ENCODE measurements at places on chromosomes 3 and 15.

DNA sequence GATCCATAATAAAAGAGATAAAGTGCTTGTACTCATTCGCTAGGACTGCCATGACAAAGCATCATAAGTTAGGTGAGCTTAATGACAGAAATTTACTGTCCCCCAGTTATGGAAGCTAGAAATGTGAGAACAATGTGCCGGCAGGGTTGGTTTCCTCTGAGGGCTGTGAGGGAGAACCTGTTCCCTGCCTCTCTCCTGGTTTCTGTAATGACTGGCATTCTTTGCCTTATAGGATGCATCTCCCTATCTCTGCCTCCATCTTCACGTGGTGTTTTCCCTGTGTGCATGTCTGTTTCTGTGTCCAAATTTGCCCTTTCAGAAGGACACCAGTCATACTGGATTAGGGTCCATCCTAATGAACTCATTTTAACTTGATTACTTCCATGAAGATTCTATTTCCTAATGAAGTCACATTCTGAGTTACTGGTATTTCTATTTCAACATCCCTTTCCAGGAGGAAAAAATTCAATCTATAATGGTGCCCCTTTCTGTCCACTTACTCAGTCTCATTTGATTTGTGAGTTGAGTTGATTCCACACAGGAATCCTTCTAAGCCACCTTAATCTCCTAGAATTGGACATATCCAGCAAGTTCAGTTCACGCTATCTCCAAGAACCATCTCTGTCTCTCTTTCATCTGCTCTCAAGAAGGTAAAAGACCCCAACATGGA is 71.2 kb upstream of the LIPC start:
- no peak for DNase-seq

- DNase-seq: no peak
These were observed 121.5 kb upstream of the ABHD17C start for GRCh38 chr15:80573606-80574005.

DNA sequence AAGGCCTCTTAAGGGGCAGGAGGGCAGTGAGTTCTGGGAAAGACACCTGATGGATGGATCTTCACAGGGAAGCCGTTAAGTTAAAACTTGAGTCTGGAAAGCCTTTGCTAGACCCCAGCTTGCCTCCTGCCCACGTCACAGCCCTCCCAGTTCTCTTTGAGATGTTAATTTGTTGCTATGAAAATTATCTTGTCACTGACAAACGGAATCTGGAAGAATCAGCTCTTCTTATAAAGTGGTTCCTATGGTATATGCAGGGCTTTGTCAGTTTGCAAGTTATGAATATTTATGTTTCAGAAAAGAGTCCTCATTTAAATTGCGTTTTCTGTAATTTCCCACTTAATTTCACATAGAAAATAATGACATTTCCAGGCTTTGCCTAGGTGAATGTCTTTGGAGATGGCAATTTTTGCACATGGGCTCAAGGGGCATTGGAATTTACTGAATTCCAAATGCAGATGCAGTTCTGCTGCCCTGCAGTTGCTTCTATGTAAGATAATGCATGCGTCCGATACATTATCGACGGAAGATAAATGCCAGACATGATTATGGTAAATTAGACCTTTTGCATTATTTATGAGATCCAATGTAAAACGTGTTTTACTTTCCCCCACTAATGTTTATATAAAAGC is 74.1 kb downstream of the CACNA2D3 start:
- no peak for DNase-seq

DNA sequence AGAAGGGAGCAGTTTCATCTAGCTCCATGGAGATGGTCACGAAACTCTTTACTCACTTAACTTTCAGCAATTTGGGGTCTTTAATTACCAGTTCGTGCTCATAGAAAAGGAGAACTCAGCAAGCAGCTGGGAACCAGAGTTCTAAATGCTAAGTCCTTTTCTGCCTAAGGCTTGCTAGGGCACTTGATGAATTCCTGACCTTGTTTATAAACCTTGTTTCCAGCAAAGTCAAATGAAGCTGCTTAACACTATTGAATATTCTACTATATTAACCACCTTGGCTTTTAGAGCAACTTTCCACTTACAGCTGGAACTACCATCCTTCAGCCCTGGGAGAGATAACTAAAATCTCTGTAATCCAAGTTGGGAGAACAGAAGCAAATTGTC is 79.5 kb upstream of the TSC22D2 start:
- no peak for DNase-seq

DNA sequence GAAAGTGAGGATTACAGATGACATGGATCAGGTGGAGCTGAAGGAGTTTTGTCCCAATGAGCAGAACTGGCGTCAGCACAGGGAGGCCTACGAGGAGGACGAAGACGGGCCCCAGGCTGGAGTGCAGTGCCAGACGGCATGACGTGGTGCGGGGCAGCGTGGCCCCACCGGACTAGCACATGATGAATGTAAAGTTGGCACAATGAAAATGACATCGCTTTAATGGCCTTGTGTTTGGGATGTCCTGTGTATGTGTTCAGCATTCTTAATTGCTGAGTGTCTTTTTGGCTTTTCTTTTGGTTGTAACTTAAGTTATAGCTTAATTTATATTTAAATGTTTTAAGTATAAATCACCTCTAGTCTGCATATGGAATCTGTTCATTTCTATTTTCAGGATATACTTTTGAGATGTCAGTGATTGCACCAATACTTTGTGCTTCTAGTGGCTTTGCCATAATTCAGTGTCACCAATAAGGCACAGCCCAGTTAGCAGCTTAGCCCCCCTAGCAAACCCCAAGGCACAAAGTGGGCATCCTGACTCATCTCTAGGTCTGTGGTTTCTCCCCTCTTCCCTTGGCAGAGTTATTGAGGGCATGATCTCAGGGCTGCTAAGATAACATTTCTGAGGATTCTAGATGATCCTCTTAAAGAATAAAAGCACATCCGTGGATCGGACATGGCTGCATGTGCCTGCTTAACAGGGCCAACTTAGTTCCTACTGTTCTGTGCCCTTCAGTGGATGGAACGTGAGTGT is 16.1 kb downstream of the DNAJA4 start:
- no peak for DNase-seq

GRCh38 chr15:39388118-39388517 is 192.8 kb upstream of the THBS1 start:
- DNase-seq: no peak

- DNase-seq: no peak
These were observed 7.0 kb downstream of the MAPKAPK3 start for GRCh38 chr3:50623840-50624474.

- no peak for DNase-seq
These were observed 211.3 kb downstream of the TIGIT start for GRCh38 chr3:114504941-114505628.

- DNase-seq: no peak
These were observed 23.2 kb downstream of the EAF1 start for GRCh38 chr3:15450438-15451215.

DNA sequence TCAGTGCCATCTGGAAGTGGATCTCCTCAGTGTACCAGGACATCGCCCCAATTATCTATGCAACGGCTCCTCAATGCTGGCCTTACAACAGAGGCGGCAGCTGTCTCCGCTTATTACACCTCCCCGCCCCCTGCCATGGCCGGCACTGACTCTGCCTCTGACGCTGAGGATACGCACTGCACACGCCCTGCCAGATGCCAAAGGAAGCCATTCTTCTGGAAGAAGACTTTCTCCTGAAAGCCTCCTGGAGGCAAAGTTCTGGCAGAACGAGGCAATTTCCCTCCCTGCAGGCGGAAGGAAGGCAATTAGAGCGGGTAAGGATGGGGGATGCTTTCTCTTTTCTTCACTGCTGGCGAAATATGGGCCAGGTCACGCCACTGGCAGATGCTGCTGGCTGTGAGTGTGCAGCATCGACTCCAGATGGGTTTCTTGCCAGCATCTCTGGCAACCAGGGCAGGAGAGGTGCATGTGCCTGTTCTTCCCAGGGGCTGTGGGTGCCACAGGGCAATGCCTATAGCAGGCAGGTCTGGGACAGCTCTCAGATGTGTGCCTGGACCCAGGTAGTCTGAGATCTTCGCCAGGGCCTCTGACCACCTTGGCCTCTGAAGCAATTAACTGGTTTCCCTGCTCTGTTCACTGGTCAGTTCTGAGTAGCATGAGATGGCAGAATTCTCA is 62.2 kb upstream of the MRPS22 start:
- no peak for DNase-seq

GRCh38 chr3:124993466-124993865 is 58.9 kb upstream of the MUC13 start:
- no peak for DNase-seq

- no peak for DNase-seq
These were observed 25.6 kb downstream of the GYG1 start for GRCh38 chr3:149016669-149017541.

DNA sequence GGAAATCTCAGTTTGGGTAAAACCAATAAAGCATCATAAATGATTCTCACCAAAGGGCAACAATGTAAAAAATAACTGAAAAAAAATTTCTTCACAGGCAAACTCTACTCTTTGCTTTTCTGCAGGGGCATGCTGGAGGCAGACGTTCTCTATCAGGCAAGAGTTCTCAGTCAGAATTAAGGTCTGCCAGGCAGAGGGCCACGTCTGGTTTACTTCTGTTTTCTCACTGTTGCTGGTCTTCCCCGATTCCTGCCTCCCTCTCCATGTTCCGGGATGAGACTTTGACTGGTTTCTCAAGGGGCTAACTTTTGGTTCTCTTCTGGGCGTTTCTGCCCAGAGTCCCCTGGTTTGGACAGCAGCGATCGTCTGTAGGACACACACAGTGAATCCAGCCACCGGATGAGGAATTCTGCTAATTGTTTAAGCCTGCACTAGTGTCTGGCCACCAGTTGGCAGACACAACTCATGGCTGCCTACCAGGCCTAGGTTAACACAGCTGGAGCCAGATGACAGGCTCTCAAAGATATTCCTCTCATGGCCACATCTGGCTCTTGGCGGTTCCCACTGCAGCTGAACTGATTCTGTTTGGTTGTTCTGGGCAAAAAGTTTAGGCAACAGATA is 273.1 kb downstream of the FOXP1 start:
- DNase-seq: peak; percentile 27

DNA sequence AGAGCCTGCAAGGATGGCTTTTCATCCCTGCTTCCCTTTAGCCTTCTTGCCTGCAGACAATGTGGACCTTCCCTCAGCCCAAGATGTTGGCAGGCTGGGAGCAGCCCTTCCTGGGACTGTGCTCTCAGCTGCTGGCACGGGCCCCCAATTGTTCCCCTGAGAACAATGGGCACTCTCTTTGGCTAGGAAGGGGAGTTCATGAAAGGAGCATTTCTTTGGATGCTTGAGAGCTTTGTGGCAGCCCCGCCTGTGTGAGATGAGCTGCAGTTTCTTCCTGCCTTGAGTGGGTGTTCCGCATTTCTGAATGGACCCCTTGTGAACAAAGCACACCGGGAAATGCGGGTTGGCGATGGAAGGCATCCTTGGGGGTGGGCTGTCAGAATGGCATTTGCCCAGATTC is 35.0 kb upstream of the BSN start:
- no peak for DNase-seq

DNA sequence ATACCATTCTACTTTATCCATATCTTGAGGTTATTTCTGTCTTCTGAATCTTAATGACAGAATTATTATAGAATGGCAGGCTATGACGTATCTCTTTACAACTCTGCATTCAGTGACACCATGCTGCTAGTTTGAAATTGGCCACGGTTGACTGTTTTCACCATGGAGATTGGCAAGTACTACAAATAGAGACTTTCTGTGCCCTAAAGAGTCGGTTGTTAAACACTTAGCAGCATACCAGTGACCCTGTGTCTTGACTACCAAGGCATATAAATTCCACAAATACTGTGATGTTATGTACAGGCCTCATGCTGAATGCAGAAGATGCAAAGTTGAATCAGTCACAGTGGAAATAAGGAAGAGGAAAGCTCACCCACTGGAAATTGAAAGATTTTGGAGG is 67.0 kb upstream of the CADPS start:
- DNase-seq: no peak

DNA sequence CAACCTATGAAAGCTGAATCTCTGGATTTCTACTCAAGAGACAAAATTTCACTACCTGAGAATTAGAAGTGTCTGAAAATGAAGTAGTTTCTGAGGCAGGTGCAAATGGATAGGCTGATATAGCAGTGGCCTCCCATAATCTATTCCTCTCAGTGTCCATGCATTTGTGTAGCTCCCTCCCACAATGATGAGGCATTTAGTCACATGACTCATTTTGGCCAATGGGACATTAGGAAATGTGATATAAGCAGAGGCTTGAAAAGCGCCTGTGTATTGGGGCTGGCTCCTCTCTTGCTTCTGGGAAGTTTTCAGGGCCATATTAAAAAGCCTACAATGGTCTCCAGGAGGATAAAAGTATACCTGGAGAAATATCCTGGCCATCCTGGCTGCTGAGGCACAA is 79.7 kb upstream of the MRPL3 start:
- no peak for DNase-seq

GRCh38 chr3:193768070-193768394 is 175.0 kb downstream of the OPA1 start:
- no peak for DNase-seq

DNA sequence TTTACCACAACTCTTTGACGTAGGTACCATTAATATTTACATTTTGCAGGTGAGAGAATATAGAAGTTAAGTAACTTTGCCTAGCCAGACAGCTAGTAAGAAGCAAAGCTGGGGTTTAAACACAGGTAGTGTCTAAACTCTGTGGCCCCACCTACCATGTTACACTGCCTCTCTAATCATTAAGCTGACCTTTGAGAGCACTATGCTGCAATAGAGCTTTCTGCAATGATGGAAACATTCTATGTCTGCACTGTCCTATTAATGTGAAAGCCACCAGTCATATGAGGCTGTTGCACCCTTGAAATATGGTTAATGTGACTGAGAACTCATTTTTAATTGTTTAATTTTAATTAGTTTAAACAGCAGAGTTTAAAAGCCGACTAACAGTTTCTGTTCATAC is 6.3 kb upstream of the RARB start:
- DNase-seq: no peak

DNA sequence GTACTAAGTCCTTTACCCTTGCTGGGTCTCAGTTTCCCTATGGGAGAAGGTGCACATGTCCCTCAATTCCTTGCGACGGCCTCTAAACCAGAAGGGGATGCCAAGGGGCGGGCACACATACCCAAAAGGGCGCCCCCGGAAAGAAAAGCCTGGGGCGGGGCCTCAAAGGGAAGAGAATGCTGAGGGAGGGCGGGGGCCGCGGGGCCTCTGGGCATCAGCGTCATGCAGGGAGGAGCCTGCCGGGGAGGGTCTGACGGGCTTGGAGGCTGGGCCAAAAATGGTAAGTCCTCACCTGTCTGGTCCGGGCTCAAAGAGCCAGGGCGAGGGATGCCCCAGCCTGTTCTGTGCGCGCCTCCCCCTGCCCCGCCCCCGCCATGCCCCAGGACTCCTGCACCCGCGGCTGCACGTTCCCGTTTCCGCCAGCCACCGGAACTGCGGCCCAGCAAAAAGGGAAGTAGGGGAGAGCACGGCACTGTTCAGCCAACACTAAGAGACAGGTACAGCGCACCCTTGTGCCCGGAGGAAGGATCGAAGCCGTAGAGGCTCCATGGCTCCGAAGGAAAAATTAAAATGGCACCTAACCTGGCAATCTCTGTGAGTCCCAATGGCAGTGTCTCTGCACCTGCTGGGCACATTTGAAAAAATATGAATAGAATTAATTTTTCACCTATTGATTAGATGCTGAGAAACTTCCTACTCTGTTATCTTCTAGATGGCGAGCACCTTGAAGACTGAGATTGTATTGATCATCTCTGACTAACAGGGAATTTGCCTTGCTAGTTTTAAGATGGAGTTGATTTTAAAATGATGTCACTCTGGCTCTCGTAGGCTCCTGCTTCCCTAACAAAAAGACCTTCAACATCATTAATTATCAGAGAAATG is at the start of gene DET1:
DET1 (minus strand) TSS at position 434 of the 882 bp plus-strand sequence. CDS start 14,976 bp downstream, outside the sequence.
- DNase-seq: peak; percentile 97

GRCh38 chr3:129014148-129014547 is 13.0 kb downstream of the EFCC1 start:
- DNase-seq: no peak

- no peak for DNase-seq
These were observed 3.0 kb downstream of the BMF start for GRCh38 chr15:40105517-40106202.

Data from Caco-2 (cell line).